ENCODE measurements at places on chromosomes 1 and 21. TPM values are rescaled to one million over a fixed set of nuclear protein-coding genes. Genes with fewer than 3 reads are reported as not detected.

GRCh38 chr1:90809996-90810395 is 92.9 kb upstream of the BARHL2 start:
- peak; percentile 4 for DNase-seq

Gene BATF3
- total RNA-seq, result 8.0 TPM

DNA sequence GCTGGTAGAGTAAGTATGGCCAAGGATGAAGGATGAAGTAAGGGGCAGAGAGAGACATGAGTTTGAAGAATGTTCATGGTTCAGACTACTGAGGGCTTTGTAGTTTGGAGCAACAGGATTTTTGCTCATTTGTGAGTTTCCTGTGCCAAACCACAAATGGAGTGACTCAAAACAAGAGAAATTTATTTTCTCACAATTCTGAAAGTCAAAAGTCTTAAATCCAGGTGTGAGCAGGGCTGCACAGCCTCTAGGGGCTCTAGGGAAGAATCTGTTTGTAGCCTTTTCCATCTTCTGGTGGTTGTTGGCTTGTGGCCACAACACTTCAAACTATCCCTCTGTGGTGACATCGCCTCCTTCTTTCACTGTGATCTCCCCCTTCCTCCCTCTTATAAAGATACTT is 58.9 kb downstream of the RHOU start:
- no peak for DNase-seq

GRCh38 chr1:7298749-7299151 is 472.3 kb upstream of the VAMP3 start:
- no peak for DNase-seq

- DNase-seq, result no peak
Measured at GRCh38 chr21:38356883-38357625, 100.3 kb downstream of the KCNJ15 start.

GRCh38 chr1:44415013-44415412 is 10.0 kb downstream of the RNF220 start:
- DNase-seq, result no peak

GRCh38 chr1:118335331-118335732 is 150.3 kb upstream of the SPAG17 start:
- DNase-seq, result no peak

GRCh38 chr1:61255358-61255703 is 173.0 kb downstream of the NFIA start:
- no peak for DNase-seq

DNA sequence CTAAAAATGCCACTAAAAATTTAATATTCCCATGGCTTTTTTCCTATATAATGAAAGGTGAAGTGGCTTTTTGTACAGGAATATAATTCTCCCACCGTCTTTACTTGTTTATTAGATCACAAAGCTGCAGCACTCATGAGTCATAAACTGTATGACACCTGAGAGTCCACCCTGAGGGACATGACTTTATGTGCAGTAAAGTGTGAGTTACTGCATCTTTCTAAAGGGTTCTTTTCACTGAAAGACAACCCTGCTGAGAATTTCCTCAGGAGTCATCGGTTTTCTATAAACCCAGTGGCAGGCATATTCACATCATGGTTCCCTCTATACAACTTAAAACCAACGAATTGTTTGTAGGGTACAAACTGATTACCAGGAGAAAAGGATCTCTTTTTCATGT is 77.4 kb downstream of the APP start:
- no peak for DNase-seq

GRCh38 chr1:173409613-173410012 is 67.5 kb upstream of the PRDX6 start:
- no peak for DNase-seq

DNA sequence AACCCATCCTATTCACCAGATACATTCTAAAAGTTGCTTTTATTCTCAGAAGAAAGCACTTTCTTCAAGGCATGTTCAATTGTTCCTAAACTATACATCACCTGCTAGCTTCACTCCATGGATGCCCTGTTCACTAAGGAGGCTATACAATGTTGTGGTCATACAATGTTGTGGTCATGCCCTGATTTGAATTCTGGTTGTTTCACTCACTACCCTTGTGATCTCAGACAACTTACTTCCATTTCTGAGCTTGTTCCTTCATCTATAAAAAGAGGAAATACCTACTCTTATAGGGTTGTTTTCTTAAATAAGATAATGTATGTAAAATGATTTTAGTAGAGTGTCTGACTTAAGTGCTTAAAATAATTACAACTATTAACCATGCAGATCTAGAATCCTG is 19.7 kb downstream of the EDEM3 start:
- no peak for DNase-seq

GRCh38 chr1:98920441-98921110 is 84.1 kb downstream of the PLPPR5 start:
- no peak for DNase-seq

Gene AMY2A
- not detected for total RNA-seq
